GM12878 (cell line): ENCODE measurements at places on chromosomes 5 and 9. TPM values are rescaled to one million over a fixed set of nuclear protein-coding genes. Genes with fewer than 3 reads are reported as not detected.

DNA sequence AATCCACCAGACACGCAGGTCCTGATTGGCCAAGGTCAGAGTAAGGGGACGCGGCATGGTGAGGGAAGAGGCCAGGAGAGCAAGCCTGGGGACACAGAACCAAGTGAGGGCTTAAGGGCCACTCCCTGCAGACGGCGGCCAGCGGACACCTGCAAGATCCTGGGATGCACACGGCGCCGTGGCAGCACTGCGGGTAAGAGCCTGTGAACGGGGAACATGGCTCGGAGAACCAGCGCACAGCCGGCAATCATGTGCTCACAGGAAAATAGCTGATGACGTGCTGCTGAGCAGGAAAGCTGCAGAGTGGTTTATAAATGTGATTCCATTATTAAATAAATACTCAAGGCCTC lies 27.0 kb upstream of the NSMF start:
- no peak for DNase-seq

DNA sequence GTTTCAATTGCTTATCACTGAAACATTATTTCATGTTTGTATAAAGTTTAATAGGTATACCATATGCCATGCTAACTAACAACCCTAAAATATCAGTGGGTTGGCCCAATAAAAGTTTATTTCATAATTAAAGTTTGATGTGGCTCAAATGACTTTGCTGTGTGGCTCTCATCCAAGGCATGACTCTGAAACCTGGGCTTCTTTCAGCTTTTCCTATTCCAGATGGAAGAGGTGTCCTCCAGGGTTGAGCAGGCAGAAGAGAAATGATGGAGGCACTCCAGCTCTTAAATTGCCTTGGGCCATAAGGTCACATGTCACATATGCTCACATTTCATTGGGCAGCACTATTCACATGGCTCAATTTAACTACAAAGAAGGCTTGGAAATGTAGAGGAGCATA lies 101.9 kb downstream of the MACIR start:
- DNase-seq: no peak

DNA sequence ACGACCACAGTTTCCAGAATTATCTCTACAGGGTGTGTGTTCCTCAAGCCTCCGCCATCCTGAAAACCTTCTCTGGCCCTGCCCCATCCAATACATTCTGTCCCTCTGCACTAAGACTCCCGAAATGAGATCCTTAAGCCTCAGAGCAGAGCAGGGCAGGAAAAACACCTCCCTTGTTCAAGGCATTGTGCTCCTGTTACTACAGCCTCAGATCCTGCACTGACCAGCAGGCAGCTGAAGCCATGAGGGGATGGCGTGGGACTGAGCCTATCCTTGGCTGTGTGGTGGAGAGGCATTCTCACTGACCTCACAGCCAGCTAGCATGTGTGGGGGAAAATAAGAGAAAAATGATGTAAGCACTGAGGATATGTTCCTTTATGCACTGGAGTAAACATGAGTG lies 106.7 kb upstream of the PHYKPL start:
- DNase-seq: no peak

PTCD2 gene
- 13.6 and 14.7 TPM in 2 replicates for total RNA-seq

RMI1 gene
- 18.0 and 19.4 TPM in 2 replicates for total RNA-seq

GRCh38 chr5:81986126-81986525 lies 14.3 kb downstream of the ATG10 start:
- DNase-seq: no peak

DNA sequence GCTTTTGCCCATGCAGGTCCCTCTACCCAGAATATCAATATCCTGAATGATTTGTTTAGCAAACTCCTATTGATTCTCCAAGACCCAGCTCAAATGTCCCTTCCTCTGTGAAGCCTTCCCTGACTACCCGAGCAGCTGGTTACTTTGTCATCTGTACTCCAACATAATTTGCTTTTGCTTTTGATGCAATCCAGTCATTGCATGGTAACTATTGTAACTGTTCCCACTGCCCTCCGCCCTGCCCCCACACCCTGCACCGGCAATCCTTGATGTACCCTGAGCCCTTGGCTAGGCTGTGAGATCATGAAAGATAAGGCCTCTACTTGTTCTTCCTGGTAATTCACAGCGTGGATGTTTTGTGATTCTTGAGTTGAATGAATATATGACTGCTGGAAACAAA lies 119.9 kb upstream of the BOD1 start:
- DNase-seq: no peak

HMCN2 gene
- not detected in 2 replicates for total RNA-seq

GABRB2 gene
- total RNA-seq: 0.56 and 0.58 TPM in 2 replicates

DNA sequence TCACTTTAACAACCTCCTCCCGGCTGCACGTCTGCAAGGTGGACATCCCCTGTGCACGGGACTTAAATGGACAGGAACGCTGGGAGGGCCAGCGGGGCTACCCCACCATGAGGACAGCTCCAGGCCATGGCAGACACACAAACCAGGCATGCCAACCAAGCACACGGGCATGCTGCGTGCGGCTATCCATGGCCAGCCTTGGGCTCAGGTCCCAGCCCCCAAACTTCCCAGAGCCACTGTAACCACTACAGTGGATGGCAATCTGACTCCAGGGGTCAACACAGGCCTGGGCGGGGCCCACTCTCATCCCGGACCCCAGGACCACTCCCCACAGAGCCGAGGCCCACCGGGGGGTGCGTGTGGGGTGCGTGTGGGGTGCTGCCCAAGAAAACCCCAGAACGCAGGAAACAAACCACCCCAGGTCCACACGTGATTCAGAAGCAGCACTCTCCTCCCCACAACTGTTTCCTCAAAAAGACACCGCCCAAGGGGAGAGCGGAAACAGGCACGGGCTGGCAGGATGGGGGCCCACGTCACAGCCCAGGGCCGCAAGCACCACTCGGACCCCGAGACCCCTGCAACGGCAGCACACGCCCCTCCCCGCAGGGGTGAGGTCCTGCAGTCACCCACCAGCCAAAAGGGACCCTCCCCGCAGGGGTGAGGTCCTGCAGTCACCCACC lies 7.4 kb downstream of the SLC12A7 start:
- DNase-seq: no peak
